ENCODE measurements at places on chromosomes 5 and 9.

- no peak for DNase-seq
Measured at GRCh38 chr5:131528682-131529081, 106.3 kb downstream of the RAPGEF6 start.

DNA sequence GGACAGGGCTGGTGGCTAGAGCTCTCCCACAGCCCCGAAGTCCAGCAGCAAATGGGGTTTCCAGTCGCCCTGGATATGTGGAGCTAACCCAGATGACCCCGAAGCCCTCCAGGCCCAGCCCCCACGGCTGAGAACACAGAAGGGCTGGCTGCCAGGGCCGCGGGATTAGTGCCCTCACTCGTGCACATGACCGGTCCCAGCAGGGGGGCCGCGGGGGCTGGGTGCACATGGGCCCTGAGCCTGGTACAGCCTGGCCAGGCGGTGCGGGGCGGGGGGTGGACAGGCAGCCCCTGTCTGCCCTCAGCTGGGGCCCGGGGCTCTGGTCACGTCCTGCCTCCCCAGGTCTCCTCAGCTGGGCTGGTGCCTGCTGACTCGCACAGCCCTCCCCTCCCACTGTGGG lies 5.9 kb downstream of the SSNA1 start:
- no peak for DNase-seq

DNA sequence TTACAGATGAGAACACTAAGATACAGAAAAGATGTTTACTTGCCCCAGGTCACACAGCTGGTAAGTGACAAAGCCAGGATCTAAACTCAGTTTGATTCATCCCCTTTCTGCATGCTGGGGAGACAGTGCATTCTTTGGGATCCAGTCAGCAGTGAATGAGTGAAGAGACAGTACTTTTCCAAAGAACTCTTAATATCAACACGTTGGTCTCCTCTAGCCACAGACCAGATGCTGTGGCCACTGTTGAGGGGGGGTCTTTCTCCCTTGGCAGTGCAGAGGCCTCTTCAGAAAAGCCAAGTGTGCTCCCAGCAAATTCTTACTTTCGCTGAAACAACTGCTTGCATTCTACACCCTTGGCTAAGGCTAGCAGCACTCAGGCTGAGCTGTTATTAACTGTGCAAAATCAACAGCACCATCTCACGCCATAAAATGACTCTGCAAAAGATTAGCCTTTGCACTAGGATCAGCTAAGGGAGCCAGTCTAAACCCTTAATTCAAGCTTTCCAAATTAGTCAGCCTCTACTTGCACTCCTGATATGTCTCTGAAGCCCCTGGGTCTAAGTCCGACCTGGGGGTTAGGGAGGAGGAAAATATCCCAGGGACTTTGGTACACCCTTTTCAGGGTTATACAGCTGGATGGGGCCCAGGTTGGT lies 4.8 kb upstream of the TMEM171 start:
- peak; percentile 88 for DNase-seq

- no peak for DNase-seq
Measured at GRCh38 chr9:109969573-109970237, 189.7 kb downstream of the PALM2AKAP2 start.

DNA sequence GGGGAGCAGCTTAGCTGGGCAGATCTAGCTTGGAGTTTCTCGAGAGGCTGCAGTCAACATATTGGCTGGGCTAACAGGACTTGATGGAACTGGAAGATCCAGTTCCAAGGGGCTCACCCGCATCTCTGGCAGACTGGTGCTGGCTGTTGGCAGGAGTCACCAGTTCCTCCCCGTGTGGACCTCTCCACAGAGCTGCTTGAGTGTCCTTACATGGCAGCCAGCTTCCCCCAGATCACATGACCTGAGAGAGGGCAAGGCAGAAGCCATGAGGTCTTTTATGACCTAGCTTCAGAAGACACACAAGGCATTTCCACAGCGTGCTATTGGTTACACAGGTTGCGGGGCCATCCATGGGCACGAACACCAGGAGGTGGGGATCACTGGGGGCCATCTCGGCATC lies 26.4 kb upstream of the RXRA start:
- no peak for DNase-seq

DNA sequence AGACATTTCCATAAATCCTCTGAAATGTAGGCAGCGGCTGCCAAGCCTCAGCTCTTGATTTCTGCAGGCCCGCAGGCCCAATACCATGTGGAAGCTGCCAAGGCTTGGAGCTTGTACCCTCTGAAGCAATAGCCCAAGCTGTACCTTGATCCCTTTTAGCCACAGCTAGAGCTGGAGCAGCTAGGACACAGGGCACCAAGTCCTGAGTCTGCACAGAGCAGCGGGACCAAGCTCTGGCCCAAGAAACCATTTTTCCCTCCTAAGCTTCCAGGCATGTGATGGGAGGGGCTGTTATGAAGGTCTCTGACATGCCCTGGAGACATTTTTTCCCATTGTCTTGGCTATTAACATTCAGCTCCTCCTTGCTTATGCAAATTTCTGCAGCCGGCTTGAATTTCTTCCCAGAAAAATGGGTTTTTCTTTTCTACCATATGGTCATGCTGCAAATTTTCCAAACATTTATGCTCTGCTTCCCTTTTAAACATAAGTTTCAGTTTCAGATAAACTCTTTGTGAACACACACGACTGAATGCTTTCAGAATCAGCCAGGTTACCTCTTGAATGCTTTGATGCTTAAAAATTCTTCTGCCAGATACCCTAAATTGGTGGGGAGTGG lies 14.4 kb upstream of the ZFR start:
- no peak for DNase-seq

GRCh38 chr5:145489516-145489915 lies 345.6 kb downstream of the PRELID2 start:
- DNase-seq, result no peak

DNA sequence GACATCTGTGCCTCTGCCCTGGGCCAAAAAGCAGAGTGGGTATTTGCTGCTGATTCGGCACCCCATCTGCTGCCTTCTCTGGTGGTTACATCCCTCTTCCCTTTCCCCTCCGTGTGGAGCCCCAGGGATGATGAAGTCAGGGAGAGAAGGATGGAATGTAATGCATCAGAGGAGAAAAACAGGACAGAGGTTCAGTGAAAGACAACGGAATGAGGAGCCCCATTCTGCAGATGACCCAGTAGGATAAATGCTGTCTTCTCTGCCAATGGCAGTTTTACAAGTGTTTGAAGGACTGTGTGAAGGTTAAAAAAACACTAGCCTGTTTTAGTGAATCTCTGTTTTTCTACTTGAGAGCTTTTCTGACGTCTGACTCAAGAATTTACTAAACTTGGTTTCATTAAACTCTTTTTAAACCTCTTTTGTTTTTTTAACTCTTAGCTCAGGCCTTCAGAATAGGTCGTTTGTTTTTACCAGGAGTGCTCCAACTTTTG lies 86.3 kb downstream of the NLN start:
- DNase-seq, result no peak

GRCh38 chr9:107177857-107178256 lies 105.2 kb upstream of the RAD23B start:
- DNase-seq, result no peak

DNA sequence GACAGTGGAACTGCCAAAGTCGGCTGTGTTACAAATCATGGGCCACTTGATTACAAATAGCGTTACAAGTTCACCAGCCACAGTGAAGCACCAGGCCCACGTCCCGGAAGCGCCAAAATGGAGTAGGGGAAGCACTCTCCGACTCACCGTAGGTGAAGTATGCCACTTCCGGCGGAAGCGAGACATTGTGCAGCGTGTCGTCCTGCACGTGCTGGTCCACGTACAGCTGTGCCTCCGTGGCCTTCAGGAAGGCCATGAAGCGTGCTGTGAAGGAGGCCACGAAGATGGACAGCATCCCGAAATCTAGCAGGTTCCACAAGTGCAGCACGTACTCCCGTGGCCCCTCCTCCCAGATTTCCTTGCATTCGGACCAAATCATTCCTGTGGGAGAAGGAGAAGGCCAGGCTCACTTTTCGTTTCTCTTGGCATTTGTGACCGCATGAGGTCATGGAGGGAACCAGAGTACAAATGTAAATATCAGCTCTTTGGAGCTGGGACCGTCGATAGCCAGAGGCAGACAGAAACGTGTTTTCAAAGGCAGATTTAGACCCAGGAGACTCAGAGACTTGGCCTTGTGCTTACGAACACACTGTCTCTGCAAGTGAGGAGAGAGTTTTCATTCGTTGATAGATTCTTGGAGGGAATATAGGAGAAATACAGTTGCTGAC lies 58.7 kb upstream of the SMIM32 start:
- DNase-seq, result no peak

GRCh38 chr5:91206734-91207133 lies 176.4 kb downstream of the ARRDC3 start:
- peak; percentile 53 for DNase-seq

All from cardiac fibroblast (primary cell).